BJ (cell line): ENCODE measurements at places on chromosomes 3 and 15.

DNA sequence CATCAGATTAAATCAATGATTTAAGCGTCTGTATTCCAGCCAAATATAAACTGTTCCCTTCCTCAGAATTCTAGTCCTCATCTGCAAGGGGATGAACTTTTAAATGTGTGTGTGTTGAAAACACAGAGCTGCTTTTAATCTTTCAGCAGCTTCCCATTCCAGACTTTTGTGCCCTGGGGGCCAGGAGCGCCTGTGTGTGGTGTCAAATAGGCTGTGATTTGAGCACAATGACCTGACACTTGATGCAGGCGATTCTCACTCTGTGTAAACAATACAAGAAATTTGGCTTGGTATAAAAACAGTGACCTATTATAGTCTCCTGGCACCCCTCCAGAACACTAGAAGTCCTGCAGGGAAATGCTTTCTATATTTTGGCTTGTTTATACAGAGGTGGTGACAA, 274.6 kb upstream of the ROPN1 start:
- DNase-seq, result no peak

DNA sequence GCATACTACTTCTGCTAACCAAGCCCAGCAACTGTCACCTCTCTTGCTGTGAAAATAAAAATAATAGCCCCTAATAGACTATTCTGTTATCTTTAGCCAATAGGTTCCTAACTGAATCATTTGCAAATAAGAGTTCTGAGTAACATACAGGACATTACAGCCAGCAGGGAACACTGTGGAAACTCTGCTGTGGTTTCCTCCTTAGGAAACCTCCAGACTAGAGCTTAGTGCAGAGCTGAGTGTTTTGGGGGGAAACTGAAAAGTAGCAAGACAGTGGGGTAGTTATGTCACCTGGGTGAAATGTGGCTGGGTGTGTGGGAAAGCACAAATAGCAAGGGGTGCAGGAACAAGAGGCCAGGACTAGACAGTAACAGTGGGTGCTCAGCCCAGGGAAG, 32.4 kb downstream of the DZIP1L start:
- no peak for DNase-seq

DNA sequence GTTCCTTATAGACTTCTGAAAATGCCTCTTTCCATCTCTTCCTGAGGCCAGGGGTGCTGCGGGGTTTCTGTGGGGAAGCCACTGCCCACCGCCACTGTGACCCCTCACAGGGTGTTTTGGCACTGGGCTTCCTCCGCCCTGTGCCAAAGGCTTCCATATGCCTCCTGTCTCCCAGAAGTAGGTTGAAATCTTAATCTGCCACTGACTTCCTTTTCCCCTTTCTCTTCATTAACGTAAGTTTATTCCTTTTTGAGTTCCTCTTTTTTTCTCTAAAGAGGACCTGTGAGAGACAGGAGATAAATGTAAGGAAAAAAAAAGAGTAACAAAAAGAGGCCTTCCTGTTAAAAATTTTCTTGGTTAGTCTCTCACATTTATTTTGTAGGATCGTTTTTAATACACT, 220.5 kb downstream of the CTNNB1 start:
- DNase-seq, result no peak

- no peak for DNase-seq
Observed at GRCh38 chr3:20380295-20380694, 194.3 kb upstream of the SGO1 start.

- no peak for DNase-seq
Observed at GRCh38 chr3:194632226-194632808, 902 bp downstream of the TMEM44 start.

DNA sequence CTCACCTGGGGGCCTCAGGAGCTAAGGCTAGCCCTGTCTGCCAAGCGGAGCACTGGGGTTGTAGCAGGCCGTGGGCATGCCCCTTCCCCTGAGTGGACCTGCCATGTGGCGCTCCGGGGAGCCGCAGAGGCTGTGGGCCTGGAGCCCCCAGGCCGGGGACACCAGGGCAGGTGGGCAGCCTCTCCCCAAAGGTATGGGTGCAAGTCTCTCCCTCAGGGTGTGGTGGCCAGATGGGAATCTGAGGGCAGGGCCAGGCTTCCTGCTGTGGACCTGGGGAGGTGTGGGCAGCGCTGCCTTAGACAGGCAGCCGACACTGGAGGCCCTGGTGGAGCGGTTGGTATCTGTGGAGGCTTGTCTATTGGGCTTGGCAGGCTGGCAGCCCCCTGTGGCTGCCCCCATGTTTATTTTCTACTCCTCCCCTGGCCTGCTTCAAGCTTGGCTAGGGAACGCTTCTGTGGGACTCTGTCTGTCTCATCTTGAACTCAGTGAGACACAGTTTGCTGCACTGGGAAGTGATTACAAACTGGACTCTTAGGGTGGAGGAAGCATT, 5.9 kb downstream of the ACVR2B start:
- no peak for DNase-seq

DNA sequence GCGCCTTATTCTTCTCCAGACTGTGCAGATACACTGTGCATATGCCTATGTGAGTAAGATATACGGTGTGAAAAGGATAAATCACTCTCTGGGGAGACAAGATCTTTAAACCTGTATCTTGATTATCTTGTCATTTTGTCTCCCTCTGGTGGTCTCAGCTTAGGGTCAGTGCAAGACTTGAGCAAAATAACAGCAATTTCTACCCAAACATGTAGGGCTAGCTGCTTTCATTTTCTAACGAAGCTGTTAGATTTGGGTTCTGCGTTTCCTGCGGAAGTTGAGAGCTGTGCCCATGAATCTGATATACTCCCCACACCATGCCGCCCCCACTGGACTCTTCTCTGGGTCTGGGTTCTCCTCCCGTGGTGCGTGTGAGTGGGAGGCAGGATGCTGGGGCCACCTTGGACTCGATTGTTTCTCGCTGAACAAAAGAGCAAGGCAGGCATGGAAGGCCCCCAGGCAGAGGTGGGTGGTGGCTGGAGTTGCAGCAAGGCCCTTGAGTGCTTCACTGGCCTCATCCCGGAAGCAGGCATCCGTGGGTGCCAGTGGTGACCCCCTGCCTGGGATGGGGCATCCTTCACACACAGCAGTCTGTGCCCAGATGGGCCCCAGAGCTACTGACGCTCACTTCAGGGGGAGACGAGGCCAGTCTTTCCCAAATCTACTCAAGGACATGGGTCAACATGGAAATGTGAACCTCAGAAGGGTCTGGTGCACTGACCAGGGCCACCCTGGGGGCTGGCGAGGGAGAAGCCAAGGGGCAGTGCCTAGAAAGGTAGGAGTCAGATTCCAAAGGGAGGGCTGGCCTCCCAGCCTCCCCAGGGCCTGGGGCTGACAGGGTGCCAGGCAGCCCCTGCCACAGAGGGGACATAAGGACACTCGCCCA, 179.6 kb downstream of the NSMCE3 start:
- DNase-seq, result no peak

DNA sequence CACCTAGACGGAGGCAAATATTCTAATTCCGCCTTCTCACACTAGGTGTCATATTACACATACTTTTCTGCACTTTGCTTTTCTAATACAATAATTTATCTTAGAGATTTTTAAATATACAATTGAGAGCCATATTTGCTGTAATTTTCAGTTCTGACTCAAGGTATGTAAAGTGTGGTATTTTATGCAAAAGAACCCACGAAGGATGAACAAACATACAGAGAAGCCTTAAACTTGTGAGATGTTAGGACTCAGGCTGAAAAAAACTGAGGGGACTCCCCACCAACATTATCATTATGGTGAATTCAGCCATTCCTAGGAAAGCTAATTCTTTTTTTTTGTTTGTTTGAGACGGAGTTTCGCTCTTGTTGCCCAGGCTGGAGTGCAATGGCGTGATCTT, 9.6 kb downstream of the ZBTB11 start:
- no peak for DNase-seq

DNA sequence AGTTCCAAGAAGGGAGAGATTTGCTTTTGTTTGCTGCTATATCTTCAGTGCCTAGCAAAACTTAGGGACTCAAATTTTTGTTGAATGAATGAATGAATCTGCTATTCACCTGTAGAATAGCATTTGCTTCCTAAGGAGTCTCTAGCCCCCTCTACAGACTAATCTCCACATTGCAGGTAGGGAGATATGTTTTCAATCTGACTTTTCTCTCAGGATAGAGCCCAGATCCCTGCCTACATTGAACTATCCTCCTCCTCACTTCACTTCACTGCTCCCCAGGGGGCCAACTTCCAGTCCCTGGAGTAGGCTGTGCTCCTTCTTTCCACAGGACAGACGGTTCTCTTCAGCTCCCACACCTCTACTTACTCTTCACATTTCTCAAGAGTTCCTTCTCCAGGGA, 81.9 kb upstream of the PTX3 start:
- no peak for DNase-seq

GRCh38 chr15:29400701-29401100, 131.1 kb upstream of the NSMCE3 start:
- no peak for DNase-seq

DNA sequence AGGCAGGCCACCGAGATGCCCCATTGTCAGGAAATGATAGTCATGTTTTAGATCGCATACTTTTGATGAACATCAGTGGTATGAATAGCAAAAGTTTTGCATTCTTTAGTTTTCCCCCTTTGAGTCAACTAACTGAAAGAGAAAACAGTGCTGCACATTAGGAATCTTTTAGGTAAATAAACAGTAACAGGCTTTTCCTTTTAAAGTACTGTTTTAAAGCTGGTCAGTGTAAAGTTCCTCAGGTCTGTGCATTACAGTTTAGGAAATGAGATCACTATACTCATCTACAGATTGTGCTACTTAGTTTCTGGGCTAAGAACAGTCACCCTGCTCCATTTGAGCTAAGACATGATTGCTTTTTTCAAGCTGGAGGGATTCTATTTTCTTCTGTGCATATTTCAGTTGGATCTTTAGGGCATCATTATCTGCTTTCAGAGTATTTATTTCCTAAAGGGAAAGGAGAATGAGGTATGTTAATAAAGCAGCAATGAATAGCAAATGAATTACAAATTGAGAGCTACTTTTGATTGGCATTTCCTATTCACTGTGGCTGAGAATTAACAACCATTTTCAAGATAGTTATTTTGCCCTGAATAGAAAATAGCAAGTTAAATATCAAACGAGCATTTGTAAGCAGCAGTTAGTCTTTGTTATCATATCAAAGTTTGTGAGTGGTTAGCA, 36.5 kb downstream of the FAM98B start:
- DNase-seq, result peak; percentile 44

DNA sequence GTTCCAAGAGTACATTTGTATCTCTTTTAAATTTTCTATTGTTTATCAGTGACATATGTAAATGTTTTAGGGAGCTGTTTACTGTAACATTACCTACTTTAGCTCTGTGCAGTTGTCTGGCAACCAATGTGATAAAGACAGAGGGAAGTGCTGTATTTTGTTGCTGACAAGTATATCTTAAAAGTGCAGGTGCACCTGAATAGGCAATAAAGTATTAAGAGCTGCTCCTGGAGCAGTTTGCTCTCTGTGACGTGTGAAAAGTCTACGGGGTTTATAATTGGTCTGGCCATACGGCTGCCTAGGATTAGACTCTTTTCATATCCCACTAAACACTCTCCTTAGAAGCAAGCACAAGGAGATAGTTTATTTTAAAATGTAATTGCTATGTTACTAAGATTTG, 178.3 kb downstream of the IGF1R start:
- no peak for DNase-seq

DNA sequence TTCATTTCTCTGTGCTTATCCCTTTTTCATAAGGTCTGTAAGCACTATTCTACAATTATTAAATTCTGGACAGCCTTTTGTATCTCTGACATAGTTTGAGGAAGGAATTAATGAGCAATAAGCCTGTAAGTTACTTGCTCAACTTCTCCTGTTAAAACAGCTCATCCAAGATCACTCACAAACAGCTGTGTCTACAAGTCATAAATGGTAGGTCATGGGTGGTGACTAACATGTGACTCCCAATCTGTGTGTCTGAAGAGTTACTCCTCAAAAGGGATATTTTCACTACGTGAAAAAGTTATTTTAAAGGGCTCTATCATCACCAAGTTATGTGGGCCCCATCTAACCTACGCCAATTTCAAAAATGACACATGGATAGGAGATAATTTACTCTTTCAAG, 145.2 kb upstream of the CBLB start:
- DNase-seq, result peak; percentile 93

DNA sequence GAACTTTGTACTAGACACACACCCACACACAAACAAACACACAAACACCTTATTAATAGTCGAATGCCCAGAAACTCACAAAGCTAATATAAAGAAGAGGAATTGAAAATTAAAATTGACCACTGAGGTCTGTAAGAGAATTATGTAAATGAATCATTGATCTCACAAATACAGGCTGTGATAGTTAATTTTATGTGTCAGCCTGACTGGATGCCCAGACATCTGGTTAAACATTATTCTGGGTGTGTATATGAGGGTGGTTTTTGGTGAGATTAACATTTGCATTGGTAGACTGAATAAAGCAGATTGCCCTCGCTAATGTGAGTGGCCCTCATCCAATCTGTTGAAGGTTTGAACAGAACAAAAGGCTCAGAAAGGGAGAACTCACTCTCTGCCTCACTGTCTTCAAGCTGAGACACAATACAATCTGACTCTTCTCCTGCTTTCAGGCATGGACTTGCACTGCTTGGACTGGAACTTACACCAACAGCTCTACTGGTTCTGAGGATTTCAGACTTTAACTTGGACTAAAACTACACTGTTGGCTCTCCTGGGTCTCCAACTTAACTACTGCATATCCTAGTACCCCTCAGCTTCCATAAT, 199.4 kb upstream of the TTC14 start:
- no peak for DNase-seq

GRCh38 chr15:70492240-70493177, 270.8 kb downstream of the UACA start:
- no peak for DNase-seq

DNA sequence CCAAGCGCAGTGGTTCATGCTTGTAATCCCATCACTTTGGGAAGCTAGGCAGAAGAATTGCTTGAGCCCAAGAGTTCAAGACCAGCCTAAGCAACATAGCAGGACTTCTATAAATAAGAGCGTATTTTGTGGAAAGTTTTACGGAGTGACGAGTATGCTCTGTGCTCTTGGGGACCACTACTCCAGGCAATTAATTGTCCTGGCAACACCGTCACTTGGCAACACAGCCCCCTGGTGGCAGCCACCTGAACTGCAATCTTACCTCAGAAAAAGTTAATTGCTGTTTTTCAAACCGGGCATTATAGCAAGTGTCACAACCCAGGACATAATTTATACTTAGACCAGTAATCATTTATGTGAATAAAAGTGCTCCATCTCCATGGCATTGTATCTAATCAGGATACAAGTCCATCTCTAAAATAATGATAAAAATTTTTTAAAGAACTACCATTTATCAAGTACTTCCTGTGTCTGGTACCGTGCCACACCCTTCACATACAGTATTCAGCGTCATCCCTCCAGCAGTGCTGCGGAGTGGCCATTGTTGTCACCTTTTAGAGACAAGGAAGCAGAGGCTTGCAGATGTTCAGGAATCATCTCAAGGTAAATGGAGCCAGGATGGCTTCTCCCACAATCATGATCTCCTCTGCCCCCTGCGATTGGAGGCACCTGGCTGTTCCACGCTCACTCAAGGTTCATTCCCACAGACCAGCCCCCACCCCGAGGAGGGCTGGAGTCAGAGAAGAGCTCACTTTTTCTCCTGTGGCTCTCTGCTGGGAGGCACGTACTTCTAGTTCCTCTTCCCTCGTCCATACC, 34.5 kb downstream of the PLA2G4D start:
- DNase-seq, result no peak

- DNase-seq, result no peak
Observed at GRCh38 chr3:153853163-153853562, 268.0 kb upstream of the ARHGEF26 start.

- DNase-seq, result no peak
Observed at GRCh38 chr15:35182841-35183479, 97.9 kb upstream of the NANOGP8 start.
